Hematopoietic multipotent progenitor cell treated with erythropoietin and hydrocortisone succinate and interleukin-3 and kit ligand, for 17 days (in vitro differentiated cells): ENCODE measurements at places on chromosomes 7 and 10.

- no peak for DNase-seq
These were observed 487.6 kb downstream of the ARL4A start for GRCh38 chr7:13174991-13175390.

DNA sequence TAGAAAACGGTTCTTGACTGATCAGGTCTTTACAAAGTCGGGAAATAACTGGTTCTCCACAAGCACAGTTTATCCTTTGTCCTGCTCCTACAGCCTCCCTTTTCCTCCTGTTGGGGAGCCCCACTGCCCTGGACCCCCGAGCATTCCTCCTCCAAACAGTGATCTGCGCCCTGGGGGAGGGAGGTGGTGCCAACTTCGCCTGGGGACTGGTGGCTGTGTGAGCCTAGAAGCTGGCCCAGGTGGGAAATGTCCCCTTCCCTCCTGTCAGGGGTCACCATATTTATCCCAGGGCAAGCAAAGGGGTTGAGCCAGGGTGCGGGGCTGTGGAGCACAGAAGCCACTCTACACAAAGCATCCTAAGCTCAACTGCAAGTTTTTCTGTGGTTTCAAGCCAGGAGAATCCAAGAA lies 5.2 kb downstream of the HMX3 start:
- DNase-seq, result no peak

- DNase-seq, result no peak
These were observed 1101.1 kb downstream of the SORCS3 start for GRCh38 chr10:105742184-105742583.

GRCh38 chr7:1919539-1920265 lies 249.6 kb downstream of the ELFN1 start:
- no peak for DNase-seq
